ENCODE measurements at places on chromosomes 13 and 19.
A peak's percentile ranks its signal among the peaks of the same experiment; 100 is the strongest.

- DNase-seq: peak; percentile 26
Observed at GRCh38 chr13:45021250-45021649, 31.9 kb downstream of the GPALPP1 start.

- DNase-seq: no peak
Observed at GRCh38 chr19:43450545-43450997, 14.8 kb downstream of the LYPD3 start.

GRCh38 chr19:10748927-10749434 is 31.1 kb downstream of the DNM2 start:
- DNase-seq: peak; percentile 20

DNA sequence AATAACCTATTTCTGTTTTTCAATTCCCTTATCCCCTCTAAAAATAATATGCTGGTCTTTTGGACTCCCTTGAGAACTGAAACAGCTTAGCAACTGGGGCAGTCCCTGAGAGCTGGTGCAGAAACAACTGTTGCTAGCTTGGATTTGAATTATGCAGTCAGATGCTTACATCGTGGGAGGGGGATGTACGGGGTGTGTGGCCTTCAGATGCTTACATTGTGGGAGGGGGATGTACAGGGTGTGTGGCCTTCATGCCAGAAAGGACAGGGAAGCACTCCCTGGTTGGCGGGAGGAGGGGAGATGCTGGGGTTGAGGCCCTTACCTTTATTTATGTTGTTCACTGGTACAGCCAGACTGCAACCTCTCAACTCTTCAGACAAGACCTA is 25.6 kb downstream of the LRCH1 start:
- DNase-seq: no peak

DNA sequence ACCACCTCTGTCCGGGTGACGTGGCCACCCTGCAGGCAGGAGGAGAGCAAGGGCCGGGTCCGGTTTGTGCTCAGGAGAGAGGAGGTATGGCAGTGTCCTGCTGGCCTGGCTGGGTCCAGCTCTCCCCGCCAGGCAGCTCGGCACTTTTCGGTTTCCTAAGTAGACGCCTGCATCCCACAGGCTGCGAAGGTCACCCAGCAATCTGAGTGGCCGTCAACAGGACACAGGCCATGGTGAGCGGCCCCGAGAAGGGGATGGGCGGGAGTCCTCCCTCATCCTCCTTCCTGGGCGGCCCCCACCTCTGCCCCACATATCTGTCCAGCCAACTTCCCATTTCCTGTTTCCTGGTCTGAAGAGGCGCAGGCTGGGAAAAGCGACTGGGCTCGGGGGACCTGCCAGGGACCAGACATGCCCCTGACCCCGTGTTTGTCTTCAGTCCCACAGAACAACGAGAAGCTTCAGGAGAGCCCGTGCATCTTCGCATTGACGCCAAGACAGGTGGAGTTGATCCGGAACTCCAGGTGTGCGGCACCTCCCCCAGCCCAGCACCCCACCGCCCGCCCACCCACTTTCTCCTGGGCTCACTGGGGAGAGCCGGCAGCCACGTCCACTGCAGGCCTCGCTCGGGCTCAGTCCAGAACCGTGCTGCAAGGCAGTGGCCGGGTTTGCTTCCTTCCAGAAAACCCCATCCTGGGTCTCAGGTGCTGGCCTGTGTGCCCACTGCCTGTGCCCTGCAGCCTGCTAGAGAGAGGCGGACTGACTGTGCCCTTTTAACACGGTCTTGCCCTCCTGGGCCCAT is 16.3 kb downstream of the PIAS4 start:
- DNase-seq: no peak

- no peak for DNase-seq
Observed at GRCh38 chr19:48443256-48443655, 2.5 kb upstream of the GRWD1 start.

DNA sequence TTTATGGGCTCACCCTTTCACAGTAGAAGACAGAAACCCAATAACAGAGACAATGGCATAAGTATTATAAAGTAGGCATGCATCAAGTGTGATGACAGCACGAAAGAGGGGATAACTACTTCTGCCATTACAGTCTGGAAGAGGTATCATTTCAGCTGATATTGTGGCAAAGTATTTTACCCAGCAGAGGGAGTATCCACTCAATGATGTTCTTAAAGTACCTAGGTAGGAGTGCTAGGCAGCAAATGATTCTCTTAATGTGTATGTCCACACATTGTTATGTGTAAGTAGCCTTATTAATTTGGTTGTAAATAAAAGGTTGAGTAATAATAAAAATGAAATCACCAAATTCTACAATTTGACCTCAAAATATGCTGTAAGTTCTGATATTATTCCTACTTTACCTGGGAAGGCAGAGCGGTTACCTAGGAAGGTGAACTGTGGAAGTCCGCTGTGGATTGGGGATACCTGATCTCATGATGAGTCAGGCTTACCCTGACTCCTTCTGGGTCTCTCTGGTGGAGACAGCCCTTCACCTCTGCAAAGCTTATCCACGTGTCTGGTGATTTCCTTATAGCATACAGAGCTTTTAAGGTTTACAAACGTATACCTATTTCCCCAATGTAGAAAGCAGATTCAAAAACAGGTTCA is 4.1 kb upstream of the UBAC2 start:
- no peak for DNase-seq

DNA sequence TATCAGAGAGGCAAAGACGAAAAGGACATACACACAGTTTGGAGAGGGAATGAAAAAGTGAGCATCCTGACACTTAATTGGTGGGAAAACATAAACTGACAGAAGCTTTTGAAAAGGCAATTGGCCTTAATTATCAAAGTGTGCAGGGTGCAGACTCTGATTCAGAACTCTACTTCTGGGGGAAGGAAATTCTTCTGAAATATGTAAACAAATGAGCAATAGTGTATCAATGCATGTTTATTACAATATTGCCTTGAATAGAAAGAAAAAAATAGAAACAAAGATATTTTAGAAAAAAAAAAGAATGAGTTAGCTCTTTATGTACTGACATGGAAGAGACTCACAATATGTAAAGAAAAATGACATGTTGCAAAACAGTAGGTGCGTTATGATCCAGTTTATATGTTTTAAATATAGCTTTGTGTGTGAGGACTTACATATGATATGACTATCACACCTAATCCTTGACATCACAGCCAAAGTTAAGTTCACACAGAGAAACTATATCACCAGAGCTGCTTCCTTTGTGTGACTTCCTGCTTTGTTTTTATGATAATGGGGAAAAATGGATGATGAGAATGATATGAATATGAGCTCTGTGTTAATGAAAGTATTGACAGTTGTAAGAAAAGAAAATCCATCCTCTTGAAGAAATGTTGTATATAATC is 182.4 kb downstream of the KCTD12 start:
- DNase-seq: no peak

DNA sequence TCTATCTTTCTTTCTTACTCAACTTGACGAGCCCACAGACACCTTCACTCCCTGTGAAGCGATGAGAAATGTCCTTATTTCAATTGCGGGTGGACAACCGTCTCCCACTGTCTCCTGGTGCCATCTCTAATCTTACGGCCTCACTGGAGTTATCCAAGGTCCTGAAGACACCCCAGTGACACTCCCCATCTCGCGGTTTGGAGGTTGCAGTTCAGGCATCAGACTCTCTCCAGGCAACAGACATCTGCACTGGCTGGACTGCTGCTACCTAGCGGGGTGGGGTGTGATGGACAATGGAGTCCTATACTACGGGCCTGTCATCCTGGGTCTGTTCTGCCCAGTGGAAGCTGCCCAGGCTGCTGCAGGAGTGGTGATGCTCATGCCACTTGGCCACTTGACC is 18.3 kb upstream of the IRS2 start:
- no peak for DNase-seq

DNA sequence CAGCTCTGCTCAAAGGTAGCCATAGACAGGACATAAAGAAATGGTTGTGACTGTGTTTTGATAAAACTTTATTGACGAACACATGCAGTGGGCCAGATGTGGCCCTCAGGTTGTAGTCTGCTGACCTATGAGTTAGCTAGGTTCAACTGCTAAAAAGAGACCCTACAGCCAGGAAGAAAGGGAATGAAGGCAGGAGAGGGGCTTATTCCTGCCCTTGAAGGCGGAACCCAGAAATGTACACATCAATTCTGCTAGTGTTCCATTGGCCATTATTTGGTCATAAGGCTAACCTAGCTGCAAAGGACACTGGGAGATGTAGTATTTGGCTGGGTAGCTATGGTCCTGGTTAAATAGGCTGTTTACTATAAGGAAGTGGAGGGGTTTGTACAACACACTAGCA is 18.0 kb downstream of the APBA3 start:
- no peak for DNase-seq

- no peak for DNase-seq
Observed at GRCh38 chr19:43620061-43621001, 902 bp upstream of the ZNF428 start.

GRCh38 chr13:42409075-42409474 is 137.1 kb downstream of the AKAP11 start:
- DNase-seq: no peak

DNA sequence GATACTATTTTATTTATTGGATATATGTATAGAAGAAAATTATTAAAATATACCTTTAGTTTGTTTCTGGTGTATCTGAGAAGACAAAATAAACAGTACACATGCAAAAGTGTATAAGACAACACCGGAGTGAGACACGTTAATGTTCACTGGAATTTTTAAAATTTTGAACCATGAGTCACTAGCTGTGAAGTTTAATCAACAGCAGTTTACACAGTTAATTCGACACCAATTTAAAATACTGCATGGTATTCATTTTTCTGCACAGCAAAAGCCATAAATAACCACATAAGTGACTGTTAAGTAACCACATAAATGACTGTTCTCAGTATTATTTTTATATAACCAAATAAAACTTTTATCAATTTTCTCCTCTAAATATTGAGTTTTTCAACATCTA is 418.7 kb upstream of the NBEA start:
- no peak for DNase-seq
